ENCODE measurements at places on chromosomes 1 and 21.

DNA sequence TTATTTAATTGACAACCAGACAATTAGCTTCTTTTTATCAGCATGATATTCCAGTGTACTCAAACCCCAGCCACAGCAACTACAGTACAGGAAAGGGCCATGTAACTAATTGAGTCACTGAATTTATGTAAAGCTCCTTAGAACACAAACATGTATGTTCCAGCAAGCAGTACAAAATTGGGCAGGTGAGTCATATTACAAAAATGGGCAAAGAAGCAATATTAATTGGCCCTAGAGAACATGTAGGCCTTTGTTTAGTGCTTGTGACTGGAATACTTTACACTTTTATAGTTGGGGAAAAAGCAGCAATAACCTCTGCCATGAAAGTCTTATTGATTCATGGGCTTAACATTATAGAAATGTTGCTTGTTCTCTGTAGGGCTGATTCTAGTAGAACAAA, 31.8 kb downstream of the CLEC20A start:
- no peak for DNase-seq

DNA sequence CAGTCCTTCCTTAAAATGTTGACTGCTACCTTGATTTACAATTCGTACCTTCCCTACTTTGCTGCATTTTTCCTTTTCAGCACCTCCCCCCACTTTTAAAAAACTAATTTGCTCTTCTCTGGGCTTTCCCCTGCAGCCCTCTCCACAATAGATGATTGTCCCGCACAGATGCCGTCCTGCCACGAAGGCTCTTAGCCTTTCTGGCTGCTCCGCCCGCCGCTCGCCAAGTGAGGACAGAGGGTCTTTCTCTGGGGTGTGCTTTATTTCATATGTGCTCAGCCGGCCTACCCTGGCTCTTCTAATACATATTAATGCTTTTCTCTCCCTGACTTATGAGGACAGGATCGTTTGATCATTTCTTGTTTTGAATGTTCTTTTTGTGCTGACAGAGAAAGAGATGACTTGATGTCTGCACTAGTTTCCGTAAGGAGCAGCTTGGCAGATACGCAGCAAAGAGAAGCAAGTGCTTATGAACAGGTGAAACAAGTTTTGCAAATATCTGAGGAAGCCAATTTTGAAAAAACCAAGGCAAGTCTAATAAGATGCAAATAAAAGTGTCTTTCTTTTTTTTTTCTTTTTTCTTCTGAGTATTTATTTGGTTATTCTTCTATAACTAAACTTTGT, 60.6 kb downstream of the SDCCAG8 start:
- DNase-seq, result no peak

- no peak for DNase-seq
Measured at GRCh38 chr1:230254265-230254664, 171.9 kb downstream of the PGBD5 start.

DNA sequence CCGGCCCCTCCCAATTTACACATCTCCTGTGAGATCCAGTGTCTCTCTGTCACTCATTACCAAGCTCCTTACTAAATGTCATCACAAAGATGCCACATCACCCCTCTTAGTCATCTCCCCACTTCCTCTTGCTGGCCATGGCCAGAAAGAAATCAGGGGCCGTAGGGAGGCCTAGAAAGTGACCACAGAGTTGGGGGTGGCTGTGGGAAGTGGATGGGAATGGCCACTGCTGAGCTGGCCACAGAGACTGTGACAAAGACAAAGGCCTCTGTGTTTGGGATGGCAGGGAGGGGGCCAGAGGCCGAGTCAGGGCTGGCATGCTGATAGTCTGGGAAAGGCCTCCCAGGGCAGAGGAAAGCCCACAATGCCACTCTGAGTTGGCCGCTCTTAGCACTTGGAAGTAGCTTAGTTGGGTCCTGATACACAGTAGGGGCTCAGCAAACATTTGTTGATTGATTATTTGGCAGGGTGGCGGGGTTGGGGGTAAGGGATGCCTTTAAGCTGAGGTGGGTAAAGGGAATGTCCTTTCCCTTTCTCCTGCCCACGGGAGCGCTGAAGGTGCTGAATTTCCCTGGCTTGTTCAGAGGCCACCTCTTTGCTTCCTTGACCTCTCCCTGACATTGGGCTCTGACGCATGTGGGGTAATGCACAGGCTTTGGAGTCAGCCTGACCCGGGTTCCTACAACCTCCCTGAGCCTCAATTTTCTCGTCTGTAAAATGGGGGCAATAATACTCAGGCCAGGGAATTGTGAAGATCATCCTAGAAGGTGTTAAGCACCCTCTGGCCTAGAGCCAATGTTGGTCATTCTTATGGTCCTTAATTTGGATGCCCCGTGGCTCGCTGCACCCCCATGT, 13.2 kb downstream of the NAV1 start:
- no peak for DNase-seq

DNA sequence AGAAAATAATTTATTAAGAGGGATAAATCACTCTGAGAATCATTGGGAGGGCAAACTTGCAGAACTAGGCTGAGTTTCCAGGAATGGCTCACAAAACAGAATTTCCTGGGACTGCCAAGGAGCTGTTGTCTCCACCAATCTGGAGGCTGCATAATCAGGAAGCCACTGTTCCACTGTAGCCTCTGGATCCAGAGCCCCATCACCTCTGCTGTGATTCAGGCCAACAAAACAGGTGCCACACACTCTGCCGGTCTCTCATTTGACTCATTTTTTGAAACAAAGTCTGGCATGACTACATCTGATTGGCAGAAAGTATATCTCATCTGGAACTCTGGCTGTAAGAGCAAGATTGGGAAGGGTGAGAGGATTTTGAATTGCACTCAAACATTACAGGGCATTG, 178.9 kb upstream of the C1orf105 start:
- DNase-seq, result no peak
